ENCODE measurements at places on chromosomes 1 and 21.
A peak's percentile ranks its signal among the peaks of the same experiment; 100 is the strongest.

- DNase-seq, result no peak
Observed at GRCh38 chr1:220298470-220299205, 26.4 kb upstream of the RAB3GAP2 start.

GRCh38 chr1:193457676-193458075, 271.3 kb upstream of the B3GALT2 start:
- DNase-seq, result no peak

GRCh38 chr1:90134175-90134955, 139.5 kb downstream of the ZNF326 start:
- no peak for DNase-seq

- DNase-seq, result peak; percentile 27
Observed at GRCh38 chr1:35120458-35121133, 41.4 kb downstream of the ZMYM1 start.

- peak; percentile 44 for DNase-seq
Observed at GRCh38 chr1:39663559-39663958, 8.3 kb downstream of the NT5C1A start.

DNA sequence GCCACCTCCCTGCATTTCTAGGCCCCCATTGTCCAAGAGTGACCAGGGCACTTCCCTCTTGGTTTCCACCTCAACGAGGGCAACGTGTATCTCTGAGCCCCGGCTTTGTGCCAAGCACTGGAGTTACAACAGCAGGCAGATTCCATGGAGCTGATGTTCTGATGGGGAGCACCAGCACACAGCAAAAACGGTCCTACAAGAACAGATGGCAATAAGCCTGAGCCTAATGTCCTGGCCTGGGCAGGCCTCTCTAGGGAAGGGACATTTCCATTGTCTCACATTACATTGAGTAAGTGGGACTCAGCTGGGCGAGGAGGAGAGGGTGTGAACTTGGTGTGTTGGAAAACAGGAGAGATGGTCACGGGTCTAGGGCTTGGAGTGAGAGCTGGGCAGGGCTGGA, 27.2 kb upstream of the NPPB start:
- DNase-seq, result no peak

DNA sequence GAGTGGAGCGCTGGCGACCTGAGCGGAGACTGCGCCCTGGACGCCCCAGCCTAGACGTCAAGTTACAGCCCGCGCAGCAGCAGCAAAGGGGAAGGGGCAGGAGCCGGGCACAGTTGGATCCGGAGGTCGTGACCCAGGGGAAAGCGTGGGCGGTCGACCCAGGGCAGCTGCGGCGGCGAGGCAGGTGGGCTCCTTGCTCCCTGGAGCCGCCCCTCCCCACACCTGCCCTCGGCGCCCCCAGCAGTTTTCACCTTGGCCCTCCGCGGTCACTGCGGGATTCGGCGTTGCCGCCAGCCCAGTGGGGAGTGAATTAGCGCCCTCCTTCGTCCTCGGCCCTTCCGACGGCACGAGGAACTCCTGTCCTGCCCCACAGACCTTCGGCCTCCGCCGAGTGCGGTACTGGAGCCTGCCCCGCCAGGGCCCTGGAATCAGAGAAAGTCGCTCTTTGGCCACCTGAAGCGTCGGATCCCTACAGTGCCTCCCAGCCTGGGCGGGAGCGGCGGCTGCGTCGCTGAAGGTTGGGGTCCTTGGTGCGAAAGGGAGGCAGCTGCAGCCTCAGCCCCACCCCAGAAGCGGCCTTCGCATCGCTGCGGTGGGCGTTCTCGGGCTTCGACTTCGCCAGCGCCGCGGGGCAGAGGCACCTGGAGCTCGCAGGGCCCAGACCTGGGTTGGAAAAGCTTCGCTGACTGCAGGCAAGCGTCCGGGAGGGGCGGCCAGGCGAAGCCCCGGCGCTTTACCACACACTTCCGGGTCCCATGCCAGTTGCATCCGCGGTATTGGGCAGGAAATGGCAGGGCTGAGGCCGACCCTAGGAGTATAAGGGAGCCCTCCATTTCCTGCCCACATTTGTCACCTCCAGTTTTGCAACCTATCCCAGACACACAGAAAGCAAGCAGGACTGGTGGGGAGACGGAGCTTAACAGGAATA, 4.2 kb downstream of the TFAP2E start:
- DNase-seq, result peak; percentile 62

- peak; percentile 91 for DNase-seq
Observed at GRCh38 chr1:109532365-109533136, 7.1 kb upstream of the GPR61 start.

- DNase-seq, result no peak
Observed at GRCh38 chr1:29563571-29563970, 327.2 kb downstream of the PTPRU start.

- DNase-seq, result no peak
Observed at GRCh38 chr1:214448536-214448935, 102.9 kb downstream of the PTPN14 start.

DNA sequence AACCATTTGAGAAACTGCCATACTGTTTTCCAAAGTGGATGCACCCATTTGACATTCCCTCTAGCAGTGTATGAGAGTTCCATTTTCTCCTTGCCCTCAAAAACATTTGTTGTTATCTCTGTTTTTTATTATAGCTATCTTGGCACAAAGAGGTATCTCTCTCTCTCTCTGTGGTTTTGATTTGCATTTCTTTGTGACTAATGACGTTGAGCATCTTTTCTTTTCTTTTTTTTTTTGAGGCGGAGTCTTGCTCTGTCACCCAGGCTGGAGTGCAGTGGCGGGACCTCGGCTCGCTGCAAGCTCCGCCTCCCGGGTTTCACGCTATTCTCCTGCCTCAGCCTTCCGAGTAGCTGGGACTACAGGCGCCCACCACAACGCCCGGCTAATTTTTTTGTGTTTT, 17.4 kb upstream of the ZMYM6 start:
- DNase-seq, result no peak

GRCh38 chr1:179012038-179012437, 13.7 kb upstream of the FAM20B start:
- no peak for DNase-seq

GRCh38 chr1:36625253-36625934, 142.7 kb upstream of the CSF3R start:
- no peak for DNase-seq

DNA sequence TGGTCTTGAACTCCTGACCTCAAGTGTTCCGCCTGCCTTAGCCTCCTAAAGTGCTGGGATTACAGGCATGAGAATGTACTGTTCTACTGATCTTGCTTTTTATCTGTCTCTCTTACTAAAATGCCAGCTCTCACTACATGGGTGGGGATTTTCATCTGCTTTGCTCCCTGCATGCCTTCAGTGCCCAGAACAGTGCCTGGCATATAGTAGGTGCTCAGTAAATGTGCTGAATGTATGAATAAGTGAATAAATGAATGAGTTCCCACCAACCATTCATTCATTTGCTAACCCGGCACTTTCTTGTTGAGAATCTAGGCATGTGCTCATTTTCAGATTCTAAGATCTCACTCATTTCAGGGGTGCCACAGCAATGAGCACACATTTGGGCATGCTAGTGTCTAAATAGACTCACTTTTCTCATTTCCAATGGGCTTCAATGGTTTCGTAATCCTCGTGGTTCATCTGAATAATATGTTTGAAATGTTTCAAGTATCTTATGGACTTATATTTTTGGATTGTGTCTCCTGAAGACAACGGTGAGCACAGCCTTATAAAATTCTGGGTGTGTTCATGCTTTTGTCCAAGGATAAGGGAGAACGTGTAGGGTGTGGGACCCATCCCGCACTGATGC, 7.6 kb downstream of the DHRS3 start:
- no peak for DNase-seq

DNA sequence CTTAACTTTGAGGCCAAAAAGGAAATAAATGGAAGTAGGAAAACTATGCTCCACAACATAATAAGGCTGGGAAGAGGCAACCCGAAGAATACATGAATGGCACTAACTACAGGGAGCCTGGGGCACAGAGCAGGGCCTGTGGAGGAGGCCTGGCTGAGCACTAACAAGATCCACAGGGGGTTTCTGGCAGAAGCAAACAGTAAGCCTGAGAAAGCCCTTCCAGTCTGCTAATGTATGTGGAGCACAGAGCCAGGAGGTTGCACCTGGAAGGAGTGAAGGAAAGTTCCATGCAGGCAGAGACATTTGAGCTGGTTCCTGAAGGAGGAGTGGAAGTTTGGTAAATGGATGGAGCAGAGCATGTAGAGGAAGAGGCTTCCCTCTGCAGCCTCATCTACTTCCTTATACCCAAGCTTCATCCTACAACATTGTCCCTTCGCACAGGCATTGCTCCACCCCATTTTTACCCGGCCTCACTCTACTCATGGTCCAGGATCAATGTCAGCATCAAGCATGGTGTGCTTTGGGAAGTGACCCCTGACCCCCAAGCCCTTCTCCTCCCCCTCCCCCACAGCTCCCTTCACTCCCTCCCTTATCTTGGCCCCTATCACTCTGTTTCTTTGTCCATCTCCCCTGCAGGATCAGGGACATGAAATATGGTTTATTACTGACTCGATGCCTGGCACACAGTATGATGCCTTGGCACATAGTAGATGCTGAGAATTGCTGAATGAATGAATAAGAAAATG, 23.3 kb downstream of the SHISA4 start:
- DNase-seq, result peak; percentile 46

DNA sequence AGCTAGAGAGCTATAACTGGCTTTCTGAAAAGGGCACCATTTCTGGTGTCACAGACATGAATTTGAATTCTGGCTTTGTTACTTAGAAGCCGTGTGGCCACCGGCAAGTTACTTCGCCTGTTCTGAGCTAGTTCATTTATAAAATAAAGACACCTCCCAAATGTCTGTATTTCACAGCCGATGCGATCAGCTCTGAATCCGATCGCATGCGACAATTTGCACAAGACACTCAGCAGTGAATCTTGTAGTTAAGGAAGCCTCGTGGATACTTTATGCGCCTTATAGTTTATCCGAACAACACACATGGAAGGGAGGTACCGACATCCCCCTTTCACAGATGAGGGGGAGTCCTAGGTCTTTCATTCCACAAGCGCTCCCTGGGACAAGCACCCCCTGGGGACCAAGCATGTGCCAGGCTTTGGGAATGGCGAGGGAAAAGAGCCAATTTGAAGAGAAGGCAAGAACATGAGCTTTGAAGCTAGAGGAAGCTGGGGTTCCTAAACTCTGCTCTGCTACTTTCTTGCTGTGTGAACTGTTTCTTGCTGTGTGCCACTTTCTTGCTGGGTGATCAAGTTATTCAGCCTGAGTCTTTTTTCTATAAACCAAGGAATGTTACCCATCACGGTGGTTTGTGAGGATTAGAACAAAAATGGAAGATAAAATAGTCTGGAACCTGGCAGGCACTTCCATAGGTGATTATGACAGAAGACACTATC, 3.9 kb downstream of the ID3 start:
- DNase-seq, result no peak

- no peak for DNase-seq
Observed at GRCh38 chr1:931380-932172, 7.9 kb downstream of the SAMD11 start.

DNA sequence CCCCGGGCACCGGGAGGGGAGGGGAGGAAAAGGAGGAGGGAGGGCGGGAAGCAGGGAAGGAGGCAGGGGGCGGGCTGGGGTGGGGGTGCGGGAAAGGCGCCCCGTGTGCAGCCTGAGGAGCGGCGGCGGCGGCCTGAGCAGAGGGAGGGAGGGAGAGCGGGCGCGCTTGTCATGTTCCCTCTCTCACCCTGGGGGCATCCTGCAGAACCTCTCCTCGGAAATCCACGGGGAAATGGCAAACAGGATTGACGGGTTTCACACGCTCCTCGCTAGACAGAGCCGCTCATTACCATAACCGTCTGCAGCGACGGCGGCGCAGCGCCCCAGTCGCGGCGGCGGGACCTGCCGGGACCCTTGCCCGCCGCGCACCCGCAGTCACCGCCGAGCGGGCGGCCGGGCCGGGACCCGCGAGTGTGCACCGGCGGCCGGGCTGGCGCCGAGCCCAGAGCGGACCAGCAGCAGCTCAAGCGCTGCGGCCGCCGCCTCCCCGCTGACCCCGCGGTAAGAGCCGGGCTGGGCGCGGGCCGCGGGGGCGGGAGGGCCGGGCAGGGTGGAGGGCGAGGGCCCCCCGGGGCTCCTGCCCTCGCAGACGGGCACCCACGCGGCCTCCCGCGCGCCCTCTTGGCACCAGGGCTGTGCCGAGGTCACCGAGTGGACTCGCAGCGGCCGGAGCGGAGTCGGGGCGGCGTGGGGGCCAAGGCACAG, at the start of gene SERTAD4:
SERTAD4 (plus strand) TSS at position 286 of the 705 bp plus-strand sequence. CDS start 5,165 bp downstream, outside the sequence.
- peak; percentile 57 for DNase-seq

DNA sequence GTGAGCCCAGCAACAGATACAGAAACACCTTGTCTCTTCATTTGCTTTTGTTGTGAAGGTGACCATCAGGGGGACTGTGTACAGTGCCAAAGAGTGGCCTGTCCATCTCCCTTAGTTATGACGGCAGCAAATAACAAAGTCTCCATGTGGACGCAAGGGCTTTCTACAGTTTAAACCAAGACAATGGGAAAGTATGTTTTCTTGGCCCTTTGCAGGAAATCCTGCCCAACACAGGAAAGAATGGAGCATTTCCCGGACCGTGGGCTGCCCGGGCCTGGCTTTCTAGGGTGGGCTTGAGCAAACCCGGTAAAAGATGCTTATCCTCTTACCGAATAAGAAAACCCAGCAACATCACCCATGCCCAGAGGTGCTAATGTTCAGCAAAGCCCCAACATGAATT, 87.3 kb downstream of the ZBTB18 start:
- no peak for DNase-seq

GRCh38 chr1:53681977-53682685, 56.8 kb downstream of the GLIS1 start:
- DNase-seq, result peak; percentile 88

All from iPS-NIHi11 (cell line).